Central memory CD4-positive, alpha-beta T cell (primary cell): ENCODE measurements at places on chromosomes 7 and 10.

DNA sequence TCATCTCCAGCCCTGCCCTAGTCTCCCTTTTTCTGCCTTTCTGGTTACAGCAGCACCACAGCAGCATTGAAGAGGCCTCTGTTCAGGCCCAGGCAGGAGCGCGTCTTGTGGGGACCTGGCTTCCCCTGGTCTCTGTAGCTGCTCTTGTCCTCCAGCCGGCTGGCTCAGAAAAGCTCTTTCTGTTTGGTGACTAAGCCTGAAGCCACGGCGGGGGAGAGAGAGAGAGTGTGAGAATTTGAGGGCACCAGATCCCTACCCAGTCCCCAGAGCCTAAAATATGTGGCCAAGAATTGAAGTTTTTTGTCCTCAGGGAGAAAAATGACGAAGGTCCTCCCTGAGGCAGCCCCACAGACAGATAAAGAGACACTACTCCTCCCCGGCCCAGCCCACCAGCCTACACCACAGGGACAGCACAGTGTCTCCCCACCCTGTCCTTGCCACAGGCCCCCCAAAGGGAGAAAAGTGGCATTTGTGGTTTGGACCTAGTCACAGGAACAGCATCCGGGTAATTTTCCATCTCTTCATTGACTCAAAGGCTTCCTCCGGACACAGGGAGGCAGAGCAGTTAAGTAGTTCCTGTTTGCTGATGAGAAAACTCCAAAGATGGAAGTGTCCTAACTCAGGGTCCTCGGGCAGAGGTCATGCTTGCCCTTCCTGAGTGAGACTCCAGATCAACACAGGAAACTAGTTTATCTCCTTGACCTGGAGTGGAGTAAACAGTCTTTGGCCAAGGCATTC lies 13.3 kb upstream of the FAM180A start:
- no peak for DNase-seq

DNA sequence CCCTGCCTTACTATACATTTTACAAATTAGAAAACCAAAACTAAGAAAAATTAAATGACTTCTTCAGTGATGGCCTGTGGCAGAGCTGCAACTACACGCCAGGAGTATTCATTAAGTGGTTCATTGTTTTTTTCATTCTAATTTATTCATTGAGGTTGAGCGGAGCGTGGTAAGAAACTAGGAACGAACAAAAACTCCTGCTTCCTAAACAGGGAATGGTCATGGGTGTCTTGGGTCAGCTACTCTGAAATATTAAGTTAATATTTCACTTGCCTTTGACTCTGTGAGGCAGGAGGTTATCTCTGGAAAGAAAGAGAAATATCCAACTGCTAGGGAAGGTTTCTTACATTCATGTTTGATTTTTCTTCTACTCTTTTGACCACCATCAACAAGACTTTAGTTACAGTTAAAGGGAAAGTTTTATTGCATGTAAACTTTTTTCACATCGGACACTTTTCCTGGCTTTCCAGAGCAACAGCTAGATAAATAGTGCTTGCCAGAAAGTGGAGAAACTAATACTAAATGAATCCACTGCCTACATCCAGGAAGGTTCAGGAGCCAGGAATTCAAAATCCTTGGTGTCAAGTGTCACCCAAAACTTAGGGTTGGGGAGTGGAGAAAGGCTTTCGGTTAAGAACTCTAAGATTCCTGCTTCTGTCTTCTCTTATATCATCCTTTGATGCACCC lies 896 bp upstream of the GNG11 start:
- DNase-seq, result no peak

- DNase-seq, result no peak
Observed at GRCh38 chr7:37531225-37531624, 82.6 kb upstream of the ELMO1 start.

GRCh38 chr10:109668154-109668665 lies 255.1 kb downstream of the XPNPEP1 start:
- no peak for DNase-seq

- DNase-seq, result peak; percentile 23
Observed at GRCh38 chr7:130893441-130893894, 159.5 kb upstream of the KLF14 start.

- no peak for DNase-seq
Observed at GRCh38 chr7:3683546-3684539, 382.8 kb downstream of the SDK1 start.

GRCh38 chr7:132321387-132321786 lies 254.9 kb downstream of the PLXNA4 start:
- DNase-seq, result no peak

GRCh38 chr10:94344522-94345122 lies 18.1 kb downstream of the NOC3L start:
- DNase-seq, result no peak

DNA sequence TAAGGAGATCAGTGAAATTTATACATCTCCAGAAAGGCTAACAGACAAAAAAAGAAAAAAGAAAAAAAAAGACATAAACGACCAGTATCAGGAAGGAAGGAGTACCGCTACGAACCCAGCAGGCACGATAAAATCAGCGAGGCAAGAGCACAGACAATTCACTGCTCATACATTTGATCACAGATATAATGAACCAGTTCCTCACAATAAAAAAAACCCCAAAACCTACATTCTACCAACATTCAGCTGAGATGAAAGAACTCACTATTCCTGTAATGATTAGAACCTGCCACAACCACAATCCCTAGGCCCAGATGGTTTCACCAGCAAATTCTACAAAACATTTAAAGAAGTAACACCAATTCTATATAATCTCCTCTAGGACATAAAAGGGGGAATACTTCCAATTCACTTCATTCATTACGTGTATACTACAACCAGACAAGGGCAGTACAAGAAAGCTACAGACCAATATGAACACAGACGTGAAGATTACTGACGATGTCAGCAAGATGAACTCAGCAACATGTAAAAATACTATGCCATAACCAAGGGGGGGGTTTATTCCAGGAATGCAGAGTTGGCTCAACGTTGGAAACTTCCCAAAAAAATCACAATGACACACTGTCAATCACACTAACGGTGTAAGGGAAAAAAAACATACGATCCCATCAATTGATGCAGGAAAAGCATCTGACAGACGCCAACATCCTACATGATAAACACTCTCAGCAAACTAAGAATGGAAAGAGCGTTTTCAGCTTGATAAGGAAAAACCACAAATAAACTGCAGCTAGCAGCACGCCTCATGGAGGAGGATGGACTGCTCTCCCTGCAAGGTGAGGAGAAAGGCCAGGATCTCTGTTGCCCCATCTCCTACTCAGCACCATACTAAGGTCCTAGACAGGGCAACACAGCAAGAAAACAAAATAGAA lies 256.2 kb downstream of the ELFN1 start:
- DNase-seq, result peak; percentile 77

DNA sequence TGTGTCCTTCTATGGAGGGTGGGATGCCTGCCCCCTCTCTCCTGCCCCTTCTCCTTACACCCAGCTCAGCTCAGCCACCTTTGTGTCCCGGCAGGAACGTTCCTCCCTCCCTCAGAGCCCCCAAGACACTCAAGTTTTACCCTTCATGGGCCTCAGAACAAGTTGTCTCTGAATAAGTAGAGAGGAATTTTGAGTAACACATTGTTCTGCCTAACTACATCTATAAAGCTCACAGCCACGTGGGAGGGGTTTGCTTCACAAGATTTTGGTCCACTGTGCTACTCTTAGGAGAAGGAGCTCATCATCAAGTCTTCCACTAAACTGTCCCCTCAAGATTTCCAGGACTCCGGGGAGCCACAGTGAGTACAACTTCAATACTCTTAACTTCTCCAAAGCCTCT lies 51.6 kb upstream of the ZNF32 start:
- no peak for DNase-seq

DNA sequence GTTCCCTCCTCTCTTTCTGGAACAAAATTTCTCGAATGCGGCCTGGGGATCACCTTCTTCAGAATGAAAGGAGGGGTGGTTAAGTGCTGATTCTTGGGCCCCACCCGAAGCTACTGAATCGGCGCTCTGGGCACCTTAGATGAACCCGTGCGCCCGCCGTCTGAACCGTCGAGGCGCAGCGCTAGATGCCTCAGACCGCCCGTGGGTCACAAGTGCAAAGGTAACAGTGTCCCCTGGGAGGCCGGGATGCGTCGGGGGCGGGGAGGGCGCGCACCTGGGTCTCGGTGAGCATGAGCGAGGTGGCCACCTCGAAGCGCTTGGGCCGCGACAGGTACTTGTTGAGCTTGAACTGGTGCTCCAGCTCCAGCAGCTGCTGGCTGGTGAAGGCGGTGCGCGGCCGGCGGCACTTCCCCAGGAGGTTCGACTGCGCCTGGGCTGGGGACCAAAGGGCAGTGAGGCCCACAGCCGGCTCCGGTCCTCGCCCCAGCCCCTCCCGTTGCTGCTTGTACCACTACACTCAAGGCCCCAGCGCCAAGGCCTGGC lies 4.2 kb downstream of the MNX1 start:
- no peak for DNase-seq
